ENCODE measurements at places on chromosomes 6 and 20.

DNA sequence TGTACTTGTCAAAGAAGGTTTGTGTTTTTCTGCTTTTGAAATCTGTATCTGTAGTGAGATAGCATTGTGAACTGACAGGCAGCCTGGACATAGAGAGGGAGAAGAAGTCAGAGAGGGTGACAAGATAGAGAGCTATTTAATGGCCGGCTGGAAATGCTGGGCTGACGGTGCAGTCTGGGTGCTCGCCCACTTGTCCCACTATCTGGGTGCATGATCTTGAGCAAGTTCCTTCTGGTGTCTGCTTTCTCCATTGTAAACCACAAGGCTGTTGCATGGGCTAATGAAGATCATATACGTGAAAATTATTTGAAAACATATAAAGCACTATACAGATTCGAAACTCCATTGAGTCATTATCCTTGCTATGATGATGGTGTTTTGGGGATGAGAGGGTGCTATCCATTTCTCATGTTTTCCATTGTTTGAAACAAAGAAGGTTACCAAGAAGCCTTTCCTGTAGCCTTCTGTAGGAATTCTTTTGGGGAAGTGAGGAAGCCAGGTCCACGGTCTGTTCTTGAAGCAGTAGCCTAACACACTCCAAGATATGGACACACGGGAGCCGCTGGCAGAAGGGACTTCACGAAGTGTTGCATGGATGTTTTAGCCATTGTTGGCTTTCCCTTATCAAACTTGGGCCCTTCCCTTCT is 18.4 kb downstream of the CD83 start:
- no peak for DNase-seq

- no peak for DNase-seq
Measured at GRCh38 chr20:23166563-23166962, 80.4 kb upstream of the CD93 start.

DNA sequence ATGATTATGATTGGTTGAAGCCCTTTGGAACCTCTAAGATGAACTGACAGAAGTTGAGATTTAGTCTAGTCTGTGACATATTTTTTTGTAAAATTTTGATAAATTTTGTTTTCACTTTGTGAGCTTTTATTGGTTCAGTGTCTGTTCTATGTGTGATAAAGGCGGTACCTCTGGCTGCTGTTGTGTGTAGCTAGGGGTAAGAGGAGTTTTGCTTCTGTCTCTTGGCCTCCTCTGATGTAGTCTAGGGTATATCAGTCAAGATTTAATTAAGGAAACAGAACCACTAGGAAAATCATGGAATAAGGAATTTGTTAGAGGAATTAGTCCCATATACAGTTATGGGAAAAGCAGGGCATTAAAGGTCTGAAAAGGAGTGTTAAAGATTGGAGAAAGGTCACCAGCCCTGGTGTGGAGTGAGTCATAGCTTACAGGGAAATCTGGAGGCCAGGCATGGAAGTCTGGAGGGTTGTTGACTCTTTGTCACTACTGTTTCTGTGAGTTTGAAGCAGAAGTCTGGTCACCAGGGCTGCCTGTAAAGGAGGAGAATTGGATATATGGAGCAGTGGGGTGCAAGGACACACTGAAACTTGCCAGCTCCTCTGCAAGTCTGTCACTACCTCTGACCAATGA is 28.5 kb downstream of the CDC5L start:
- DNase-seq = no peak

- DNase-seq = no peak
Measured at GRCh38 chr6:107423474-107423990, 35.8 kb downstream of the PDSS2 start.

DNA sequence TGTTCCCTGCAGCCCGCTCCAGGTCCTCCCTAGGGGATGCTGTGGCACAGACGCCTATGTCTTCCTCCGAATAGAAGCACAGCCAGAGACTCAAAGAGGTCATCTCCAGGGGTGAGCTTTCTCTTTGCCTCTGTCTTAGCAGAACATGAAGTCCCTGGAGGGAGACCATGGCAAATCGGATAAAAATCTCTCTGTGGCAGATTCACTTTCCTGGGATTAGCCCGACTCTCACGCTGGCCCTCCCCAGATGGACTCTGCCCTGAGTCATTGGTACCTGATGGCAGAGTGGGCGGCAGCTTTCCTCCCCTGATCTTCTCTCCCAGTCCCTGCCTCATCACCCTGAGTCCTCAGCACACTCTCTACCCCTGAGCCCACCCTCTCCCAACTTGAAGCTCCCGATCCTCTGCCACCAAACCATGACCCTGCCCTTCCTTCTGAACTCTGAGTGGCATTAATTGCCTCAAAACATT is 58.0 kb upstream of the CCDC167 start:
- no peak for DNase-seq

DNA sequence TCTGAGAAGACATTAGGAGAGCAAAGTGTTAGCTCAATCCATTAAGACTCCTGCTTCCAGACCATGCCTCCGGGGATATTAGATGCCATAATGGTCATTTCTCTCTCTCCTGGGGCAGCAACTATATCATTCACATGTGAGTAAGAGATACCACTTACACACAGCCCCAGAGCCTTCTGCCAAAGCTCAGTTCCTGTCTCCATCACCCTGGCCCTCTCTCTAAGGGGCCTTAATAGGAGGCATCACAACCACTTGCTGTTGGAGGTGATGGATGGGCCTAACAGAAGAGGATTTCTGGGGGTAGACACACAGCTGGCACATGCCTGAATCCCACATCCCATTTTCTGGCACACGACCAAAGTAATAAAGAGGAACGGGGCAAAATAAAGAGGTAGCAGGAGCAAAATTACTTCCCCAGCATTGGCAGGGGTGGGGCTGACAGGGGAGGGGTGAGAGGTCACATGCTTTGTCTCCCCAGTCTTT is 34.0 kb upstream of the VSTM2L start:
- no peak for DNase-seq

- peak; percentile 96 for DNase-seq
Measured at GRCh38 chr6:26285143-26286134, 79.6 kb upstream of the BTN3A2 start.

DNA sequence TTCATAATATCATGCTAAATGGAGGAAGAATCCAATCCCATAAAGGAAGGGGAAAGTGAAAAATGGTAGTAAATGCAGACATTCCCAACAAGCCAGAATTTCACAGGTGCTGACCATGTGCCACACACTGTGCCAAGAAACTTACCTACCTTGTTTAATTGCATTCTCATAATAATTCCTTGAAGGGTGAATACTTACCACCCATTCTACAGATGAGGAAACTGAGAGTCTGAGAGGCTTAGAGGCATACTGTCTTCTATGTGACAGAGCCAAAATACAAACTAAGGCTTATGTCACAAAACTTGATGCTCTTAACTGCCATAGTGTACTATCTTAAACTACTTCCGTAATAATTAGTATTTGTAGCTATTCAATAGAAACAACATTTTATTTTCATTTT is 454.7 kb downstream of the UTRN start:
- DNase-seq = no peak

GRCh38 chr6:113777601-113778000 is 79.5 kb upstream of the MARCKS start:
- DNase-seq = no peak

DNA sequence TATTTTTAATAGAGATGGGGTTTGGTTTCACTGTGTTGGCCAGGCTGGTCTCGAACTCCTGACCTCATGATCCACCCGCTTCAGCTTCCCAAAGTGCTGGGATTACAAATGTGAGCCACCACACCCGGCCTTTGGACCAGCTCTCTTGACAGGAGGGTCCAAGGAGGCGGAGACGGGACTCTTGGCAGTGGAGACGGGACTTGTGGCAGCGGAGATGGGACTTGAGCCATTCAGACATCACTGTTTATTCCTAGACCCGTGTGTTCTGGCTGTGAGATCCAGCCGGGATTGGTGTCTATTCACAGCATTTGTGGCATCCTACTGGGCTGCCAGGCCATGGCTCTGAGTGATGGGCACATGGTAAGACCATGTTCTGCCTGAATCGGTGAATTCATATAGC is 25.6 kb downstream of the PRPF6 start:
- no peak for DNase-seq

DNA sequence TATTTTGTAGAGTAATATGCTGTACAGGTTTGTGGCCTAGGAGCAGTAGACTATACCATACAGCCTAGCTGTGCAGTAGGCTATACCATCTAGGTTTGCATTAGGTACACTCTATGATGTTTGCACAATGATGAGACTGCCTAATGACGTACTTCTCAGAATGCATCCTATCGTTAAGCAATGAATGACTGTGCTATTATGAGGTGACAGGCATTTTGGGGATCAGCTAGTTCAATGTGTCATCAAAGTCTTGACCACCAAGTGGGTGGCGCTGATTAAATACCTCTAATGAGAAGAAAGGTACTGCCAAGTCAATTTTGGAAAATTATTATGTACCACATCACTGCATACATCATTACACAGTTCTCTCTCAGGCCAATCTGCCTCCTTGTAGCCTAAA is 190.2 kb downstream of the BACH2 start:
- DNase-seq = no peak

GRCh38 chr6:79544299-79544927 is 7.2 kb upstream of the LCA5 start:
- DNase-seq = no peak

GRCh38 chr6:148521586-148521985 is 178.9 kb downstream of the SASH1 start:
- no peak for DNase-seq

GRCh38 chr6:52116605-52116948 is 29.2 kb upstream of the PKHD1 start:
- no peak for DNase-seq

DNA sequence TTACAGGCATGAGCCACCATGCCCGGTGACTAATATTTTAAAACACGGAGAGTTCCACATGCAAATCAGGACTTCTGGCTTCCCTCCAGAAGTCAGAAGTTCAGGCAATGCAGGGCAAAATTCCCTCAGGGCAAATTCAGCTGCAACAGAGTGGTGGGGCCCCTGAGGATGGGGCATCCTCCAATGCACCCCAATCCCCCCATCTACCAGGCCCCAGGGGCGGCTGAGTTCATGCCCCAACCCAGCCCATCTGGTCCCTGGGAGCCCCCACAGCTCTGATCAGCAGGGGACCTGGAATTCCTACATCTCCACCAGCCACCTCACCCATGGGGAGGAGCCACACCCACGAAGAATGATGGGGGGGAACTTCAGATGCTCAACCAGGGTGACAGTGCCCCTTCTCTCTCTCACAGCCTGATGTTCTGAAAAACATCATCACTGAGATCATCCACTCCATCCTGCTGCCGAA is 22.6 kb downstream of the BPIFB1 start:
- no peak for DNase-seq

GRCh38 chr6:9514146-9514545 is 900.7 kb downstream of the TFAP2A start:
- no peak for DNase-seq

GRCh38 chr6:137856138-137856898 is 10.7 kb upstream of the TNFAIP3 start:
- DNase-seq = no peak

- DNase-seq = no peak
Measured at GRCh38 chr6:138036111-138036510, 71.1 kb downstream of the PERP start.

GRCh38 chr20:10217721-10218410 is 764 bp upstream of the SNAP25 start:
- DNase-seq = no peak

DNA sequence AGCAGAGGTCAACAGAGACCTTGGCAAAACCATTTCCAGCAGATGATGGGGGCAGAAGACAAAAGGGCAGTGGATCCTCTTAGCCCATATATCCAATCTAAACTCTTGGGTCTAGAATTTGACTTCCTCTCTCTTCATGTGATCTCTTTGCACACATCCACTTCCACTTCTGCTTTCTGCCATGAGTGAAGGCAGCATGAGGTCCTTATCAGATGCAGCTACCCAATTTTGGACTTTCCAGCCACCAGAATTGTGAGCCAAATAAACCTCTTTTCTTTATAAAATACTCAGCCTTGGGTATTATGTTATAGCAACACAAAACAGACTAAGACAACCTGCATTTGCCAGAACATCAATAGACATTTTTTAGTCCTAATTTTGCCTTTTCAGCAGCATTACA is 191.6 kb downstream of the ADAT2 start:
- DNase-seq = no peak

- DNase-seq = no peak
Measured at GRCh38 chr6:72972579-72972978, 252.7 kb downstream of the KHDC1L start.

DNA sequence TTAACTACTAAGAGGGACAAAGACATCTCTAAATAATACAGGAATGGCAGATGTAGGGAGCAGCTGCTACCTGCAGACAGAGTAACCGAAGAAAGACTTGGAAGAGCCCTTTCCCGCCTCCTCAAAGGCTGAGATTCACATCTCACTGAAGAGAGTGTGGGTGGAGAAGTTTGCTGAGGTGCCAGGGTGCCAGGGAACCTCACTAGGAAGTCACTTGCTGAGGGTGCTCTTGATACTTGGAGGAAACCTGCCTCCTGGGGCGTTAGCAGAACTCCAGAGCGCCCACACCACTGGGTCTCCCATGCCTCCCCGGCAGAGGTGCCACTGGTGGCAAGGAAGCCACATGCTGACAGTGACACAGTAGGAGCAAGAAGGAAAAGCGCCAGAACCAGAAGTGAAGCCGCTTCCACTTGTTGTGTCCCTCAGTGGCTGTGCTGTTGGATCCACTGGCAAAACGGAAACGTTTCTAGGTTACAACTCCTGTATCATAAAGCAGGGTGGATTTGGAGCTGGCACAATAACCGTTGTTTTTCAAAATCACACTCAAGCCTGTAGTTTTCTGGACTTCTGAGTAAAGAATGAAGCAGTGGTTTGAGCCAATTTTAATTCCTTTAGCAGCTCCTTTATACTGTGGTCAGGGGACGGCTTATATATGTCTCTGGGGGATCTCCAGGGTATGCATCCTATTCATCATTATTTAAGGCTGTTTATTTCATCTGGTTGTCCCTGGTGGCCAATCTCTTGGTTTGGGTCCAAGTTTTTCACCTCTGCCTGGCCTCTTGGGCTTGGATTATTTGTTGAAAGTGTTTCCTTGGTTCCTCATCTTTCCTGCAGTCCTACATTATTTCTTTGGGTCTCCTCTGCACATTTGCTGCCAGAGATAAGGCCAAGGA is 64.5 kb downstream of the CDC5L start:
- DNase-seq = no peak

DNA sequence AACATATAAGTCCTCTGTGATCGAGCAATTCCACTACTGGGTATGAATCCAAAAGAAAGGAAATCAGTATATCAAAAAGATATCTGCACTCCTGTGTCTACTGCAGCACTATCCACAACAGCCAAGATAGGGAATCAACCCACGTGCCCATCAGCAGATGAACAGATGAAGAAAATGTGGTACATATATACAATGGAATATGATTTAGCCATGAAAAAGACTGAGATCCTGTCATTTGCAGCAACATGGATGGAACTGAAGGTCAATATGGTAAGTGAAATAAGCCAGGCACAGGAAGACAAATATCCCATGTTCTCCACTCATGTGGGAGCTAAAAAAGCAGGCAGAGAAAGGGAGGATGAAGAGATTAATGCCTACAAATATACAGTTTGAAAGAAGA is 95.7 kb upstream of the POPDC3 start:
- no peak for DNase-seq

- DNase-seq = no peak
Measured at GRCh38 chr6:37915463-37915862, 95.9 kb downstream of the ZFAND3 start.

- no peak for DNase-seq
Measured at GRCh38 chr6:118902726-118903125, 8.8 kb downstream of the ASF1A start.
